ENCODE measurements at places on chromosomes 12 and 14. TPM values are rescaled to one million over a fixed set of nuclear protein-coding genes. Genes with fewer than 3 reads are reported as not detected.
A peak's percentile ranks its signal among the peaks of the same experiment; 100 is the strongest.

The CCDC196 gene
- polyA plus RNA-seq = 0.72 TPM

GRCh38 chr12:97530245-97530644 is 67.6 kb downstream of the RMST start:
- H3K27ac ChIP-seq = no peak overlapping the region
- no peak for DNase-seq
- H3K4me3 ChIP-seq = no peak overlapping the region
- no peaks in the 10 kb centered on the region for H3K36me3 ChIP-seq
- H3K4me1 ChIP-seq = no peaks in the 10 kb centered on the region

- H3K27ac ChIP-seq = no peak overlapping the region
- peaks cover 3% of the 10 kb centered on the region for H3K27me3 ChIP-seq
- peak; percentile 30 for DNase-seq
- no peaks in the 10 kb centered on the region for H3K4me1 ChIP-seq
- no peak overlapping the region for H3K4me3 ChIP-seq
Observed at GRCh38 chr12:10331642-10332239, 24.1 kb downstream of the KLRD1 start.

DNA sequence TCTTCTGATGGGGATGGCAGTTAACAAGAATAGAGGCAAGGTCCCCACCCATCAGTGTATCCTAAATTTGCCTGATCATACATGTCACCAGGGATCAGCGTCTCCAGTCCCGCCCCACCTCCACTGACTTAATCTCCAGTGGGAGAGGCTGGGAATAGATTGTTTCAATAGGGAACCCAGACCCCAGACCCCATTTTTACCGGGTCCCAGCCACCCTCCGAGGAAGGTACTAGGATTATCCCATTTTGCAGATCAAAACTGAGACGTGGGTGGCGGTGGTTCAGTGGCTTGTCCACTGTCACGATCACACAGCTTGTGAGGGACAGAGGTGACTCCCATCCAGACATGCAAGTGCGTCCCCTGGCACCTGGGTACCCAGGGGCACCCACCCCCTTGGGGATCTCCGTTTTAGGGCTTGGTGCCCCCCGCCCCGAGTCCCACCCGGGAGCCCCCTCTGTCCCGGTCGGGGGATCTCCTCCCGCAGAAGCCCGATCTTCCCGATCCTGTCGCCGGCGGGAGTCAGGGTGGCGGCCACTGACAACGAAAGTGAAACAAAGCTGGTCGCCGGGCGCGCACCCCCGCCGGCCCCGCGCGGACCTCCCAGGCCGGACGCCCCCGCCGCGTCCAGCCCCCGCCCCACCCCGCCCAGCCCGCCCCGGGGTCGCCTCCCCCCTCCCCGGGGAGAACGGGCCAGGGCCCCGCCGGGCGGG is 523 bp downstream of the WSB2 start:
- H3K4me3 ChIP-seq = peak overlapping the region; percentile 73
- peak overlapping the region; percentile 97 for H3K27ac ChIP-seq
- DNase-seq = peak; percentile 43
- peaks cover 18% of the 10 kb centered on the region for H3K4me1 ChIP-seq

The LLPH gene
- polyA plus RNA-seq = 29.2 TPM

- no peak for DNase-seq
- H3K4me1 ChIP-seq = no peaks in the 10 kb centered on the region
- H3K27me3 ChIP-seq = peaks cover 6% of the 10 kb centered on the region
- no peak overlapping the region for H3K27ac ChIP-seq
Observed at GRCh38 chr14:103378038-103378854, 7.0 kb upstream of the MARK3 start.

- peaks cover 99% of the 10 kb centered on the region for H3K27me3 ChIP-seq
- no peak overlapping the region for H3K27ac ChIP-seq
- no peaks in the 10 kb centered on the region for H3K36me3 ChIP-seq
- H3K4me3 ChIP-seq = no peak overlapping the region
- no peak for DNase-seq
- H3K4me1 ChIP-seq = no peaks in the 10 kb centered on the region
Observed at GRCh38 chr12:53937596-53938325, 870 bp upstream of the HOXC13 start.

The PLXNC1 gene
- polyA plus RNA-seq = 20.3 TPM

The CACNA2D4 gene
- 5.9 TPM for polyA plus RNA-seq

DNA sequence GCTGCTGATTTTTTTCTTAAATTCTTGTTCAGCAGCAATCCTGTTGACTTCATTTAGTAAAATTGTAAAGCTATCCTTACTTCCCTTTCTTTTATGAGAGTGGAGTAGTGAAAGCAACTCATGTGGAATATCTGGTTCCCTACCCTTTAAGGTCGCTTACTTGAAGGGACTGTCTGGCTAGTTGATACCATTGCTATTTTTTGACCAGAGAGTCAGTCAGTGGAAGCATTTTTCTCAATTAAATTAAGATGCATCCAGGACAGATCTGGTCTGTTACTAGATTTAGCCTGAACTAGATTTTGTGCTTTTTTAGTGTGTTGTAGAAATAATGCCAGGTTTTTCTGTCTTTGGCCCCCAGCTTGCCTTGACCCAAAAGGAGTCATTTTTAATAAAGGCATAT is 18.0 kb downstream of the TTC8 start:
- peaks cover 7% of the 10 kb centered on the region for H3K36me3 ChIP-seq
- no peaks in the 10 kb centered on the region for H3K4me1 ChIP-seq
- DNase-seq = no peak
- H3K4me3 ChIP-seq = no peak overlapping the region
- no peak overlapping the region for H3K27ac ChIP-seq
- H3K27me3 ChIP-seq = no peaks in the 10 kb centered on the region

The MANSC4 gene
- 0.19 TPM for polyA plus RNA-seq

DNA sequence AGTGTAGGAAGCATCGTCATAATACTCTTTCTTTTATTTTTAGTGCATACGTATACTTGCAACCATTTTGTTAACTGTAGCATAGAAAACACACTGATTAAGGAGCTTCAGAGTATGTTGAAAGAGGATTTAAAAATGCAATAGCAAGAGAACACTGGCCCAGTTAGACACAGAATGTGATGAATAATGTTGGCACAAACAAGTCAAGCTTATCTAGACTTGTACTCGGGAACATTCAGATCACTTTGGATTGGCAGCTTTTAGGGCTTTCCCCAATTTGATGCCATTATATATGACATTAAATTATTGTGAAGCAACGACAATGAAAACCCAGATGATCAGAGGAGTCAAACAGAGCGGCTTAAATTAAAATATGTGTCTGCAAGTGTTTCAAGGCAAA is 468.1 kb downstream of the PRKD1 start:
- H3K4me1 ChIP-seq = no peaks in the 10 kb centered on the region
- no peak for DNase-seq
- H3K27me3 ChIP-seq = no peaks in the 10 kb centered on the region
- no peaks in the 10 kb centered on the region for H3K36me3 ChIP-seq
- H3K27ac ChIP-seq = no peak overlapping the region

DNA sequence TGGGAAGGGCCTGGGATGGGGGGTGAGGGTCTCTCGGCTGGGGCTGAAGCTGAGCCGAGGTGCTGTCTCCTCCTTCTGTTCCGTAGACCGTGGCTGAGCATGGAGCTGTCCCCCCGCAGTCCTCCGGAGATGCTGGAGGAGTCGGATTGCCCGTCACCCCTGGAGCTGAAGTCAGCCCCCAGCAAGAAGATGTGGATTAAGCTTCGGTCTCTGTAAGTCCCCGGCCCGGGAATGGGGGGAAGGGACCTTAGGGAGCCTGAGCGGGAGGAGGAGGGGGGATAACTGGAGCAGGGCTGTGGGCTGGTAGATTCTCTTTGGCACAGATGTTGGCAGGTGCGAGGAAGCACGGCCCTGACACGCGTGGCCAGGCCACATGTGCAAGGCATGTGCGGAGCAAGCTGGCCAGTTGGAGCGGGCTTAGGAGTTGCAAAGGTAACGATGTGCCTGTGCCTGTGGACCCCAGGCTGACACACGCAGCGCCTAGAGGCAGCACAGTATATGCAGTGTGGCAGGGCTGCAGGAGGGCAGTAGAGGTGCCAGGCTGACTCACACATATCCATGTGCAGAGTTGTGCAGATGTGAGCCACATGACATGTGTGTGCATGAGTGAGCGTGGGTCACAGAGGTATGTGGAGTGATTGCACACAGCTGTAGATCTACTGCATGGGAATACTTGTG is 512 bp downstream of the PDE1B start:
- H3K4me3 ChIP-seq = peak overlapping the region; percentile 33
- DNase-seq = peak; percentile 13
- H3K36me3 ChIP-seq = no peaks in the 10 kb centered on the region

DNA sequence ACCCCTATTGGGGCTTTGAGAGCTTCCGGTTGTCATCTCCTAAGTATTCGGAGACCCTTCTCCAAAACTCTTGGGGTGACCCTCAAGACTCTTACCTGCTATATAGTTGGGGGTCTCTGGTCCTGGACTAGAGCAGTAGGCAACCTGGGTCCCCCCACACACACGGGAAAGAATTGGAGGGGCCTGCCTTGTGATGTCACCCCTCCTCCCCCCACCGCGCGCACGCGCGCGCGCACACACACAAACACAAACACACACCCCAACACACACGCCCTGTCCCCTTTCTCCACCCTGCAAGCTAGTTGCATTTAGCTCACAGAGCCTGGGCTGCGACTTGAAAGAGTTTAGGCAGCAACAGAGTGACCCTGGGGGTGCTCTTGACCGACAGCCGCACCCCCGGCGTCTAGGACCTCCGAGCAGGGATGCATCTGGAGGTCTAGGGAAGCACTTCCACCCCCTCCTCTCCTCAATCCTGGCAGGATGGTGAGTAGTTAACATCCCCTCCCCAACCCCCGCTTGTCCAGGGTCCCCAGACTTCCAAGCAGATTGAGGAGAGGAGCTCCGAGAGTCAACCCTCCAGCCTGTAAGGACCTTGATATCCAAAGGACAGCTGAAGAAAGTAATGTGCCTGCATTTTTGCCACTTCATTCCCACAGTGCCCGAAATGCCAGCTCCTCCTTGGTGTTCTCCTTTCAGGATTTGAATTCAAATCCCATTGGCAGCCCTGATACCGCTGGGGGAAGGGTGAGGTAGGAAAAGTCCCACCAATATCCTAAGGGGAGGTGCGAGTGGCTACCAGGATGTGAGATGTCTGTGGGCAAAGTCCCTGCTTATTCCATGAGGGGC is 1.4 kb upstream of the DNAJC14 start:
- peak overlapping the region; percentile 95 for H3K27ac ChIP-seq
- H3K4me3 ChIP-seq = peak overlapping the region; percentile 100
- peaks cover 22% of the 10 kb centered on the region for H3K4me1 ChIP-seq
- peak; percentile 81 for DNase-seq

- H3K27ac ChIP-seq = no peak overlapping the region
- no peaks in the 10 kb centered on the region for H3K27me3 ChIP-seq
- DNase-seq = no peak
- H3K36me3 ChIP-seq = no peaks in the 10 kb centered on the region
Observed at GRCh38 chr12:110670161-110670701, 18.7 kb downstream of the HVCN1 start.

GRCh38 chr12:25546318-25546717 is 6.8 kb downstream of the LMNTD1 start:
- no peaks in the 10 kb centered on the region for H3K36me3 ChIP-seq
- H3K27ac ChIP-seq = no peak overlapping the region
- DNase-seq = no peak
- H3K4me1 ChIP-seq = no peaks in the 10 kb centered on the region
- no peaks in the 10 kb centered on the region for H3K27me3 ChIP-seq

DNA sequence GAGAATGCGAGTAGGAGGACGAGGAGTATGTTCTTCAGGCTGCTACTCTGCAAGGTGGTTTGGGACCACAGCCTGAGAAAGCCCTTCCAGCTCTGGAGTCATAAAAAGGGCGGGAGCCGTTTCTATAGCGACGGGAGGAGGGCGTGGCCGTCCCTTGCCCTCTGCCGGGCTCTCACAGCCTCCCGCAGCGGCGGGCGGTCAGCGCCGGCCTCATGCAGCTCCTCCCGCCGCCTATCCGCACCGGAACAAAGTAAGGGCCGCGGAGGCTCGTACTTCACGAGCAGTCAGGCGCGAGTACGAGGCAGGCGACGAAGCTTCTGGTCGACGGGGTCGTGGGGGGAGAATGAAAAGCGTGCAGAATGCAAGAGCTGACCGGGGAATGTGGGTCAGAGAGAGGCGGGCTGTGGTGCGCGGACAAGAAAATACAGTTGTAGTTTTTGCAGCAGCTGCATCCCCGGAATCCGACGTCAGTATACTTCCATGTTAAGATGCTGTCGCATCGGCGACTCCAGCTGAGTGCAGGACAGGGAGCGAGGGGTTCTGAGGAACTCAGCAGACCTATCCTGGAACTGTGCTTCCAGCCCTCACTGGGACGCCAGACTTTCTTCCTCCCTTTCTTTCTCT is at the start of gene DYRK4:
Gene DYRK4 (plus strand): TSS at position 175 of the 624 bp plus-strand sequence. CDS start 38 bp downstream, at position 213.
- peak within 1 kb of the TSS; percentile 42 for H3K4me3 ChIP-seq
- peaks cover 2% of the 10 kb centered on the region for H3K36me3 ChIP-seq
- H3K27me3 ChIP-seq = peaks cover 4% of the 10 kb centered on the region
- H3K4me1 ChIP-seq = peaks cover 9% of the 10 kb centered on the region

GRCh38 chr12:65277994-65278575 is 398 bp upstream of the MSRB3 start:
- no peak for DNase-seq
- H3K4me1 ChIP-seq = no peaks in the 10 kb centered on the region
- peak overlapping the region; percentile 42 for H3K27ac ChIP-seq

The MLF2 gene
- polyA plus RNA-seq = 174 TPM

The B4GALNT3 gene
- polyA plus RNA-seq = 5.9 TPM

GRCh38 chr12:120614848-120615247 is 25.6 kb upstream of the CABP1 start:
- H3K27ac ChIP-seq = no peak overlapping the region
- H3K4me3 ChIP-seq = no peak overlapping the region
- H3K36me3 ChIP-seq = no peaks in the 10 kb centered on the region

DNA sequence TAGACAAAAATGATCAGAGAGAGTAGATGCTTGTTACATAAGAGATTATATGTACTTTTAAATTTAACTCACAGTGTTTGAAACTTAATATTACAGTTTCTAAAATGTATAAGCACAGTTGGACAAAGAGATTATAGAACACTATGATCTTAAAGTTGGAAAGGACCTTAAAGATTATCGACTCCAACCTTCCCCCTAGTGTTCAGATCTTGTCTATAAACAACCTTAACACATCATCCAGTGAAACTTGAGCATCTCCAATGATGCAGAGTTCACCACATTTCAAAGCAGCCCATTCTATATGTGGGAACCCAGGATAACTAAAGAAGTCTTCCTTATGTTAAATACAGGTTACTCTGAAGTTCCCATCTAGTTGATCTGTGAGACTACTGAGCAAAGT is 480.8 kb downstream of the RMST start:
- H3K27me3 ChIP-seq = no peaks in the 10 kb centered on the region
- no peak for DNase-seq
- no peaks in the 10 kb centered on the region for H3K4me1 ChIP-seq
- no peak overlapping the region for H3K4me3 ChIP-seq

- H3K36me3 ChIP-seq = peaks cover 81% of the 10 kb centered on the region
- H3K27me3 ChIP-seq = no peaks in the 10 kb centered on the region
- DNase-seq = no peak
- no peaks in the 10 kb centered on the region for H3K4me1 ChIP-seq
- H3K27ac ChIP-seq = no peak overlapping the region
Observed at GRCh38 chr12:50728841-50729240, 35.1 kb upstream of the ATF1 start.

GRCh38 chr14:90671382-90672234 is 144.6 kb downstream of the TTC7B start:
- no peak overlapping the region for H3K4me3 ChIP-seq
- no peaks in the 10 kb centered on the region for H3K4me1 ChIP-seq
- no peak for DNase-seq
- H3K36me3 ChIP-seq = no peaks in the 10 kb centered on the region
